ENCODE measurements at places on chromosomes 2 and 18. TPM values are rescaled to one million over a fixed set of nuclear protein-coding genes. Genes with fewer than 3 reads are reported as not detected.

DNA sequence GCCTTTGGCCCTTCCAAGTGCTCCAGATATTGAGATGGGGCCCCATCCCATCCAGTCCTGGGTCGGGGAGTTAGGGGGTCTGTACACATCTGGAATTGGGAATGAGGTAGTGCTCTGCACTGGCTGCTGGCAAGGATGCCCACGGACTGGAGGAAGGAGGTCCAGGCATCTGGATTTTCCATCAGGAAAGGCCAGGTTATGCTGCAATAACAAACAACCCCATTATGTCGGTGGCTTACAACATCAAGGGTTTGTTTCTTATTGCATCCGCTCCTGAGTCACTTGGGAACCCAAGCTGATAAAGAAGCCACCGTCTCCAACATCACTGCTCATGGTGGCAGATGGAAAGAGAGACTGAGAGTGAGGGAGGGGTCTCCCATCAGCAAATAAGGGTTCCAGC is 229.9 kb downstream of the TFCP2L1 start:
- H3K4me1 ChIP-seq = no peaks in the 10 kb centered on the region
- no peak for DNase-seq
- H3K36me3 ChIP-seq = no peaks in the 10 kb centered on the region
- H3K27me3 ChIP-seq = no peaks in the 10 kb centered on the region
- no peak overlapping the region for H3K4me3 ChIP-seq

The TRIM43 gene
- total RNA-seq = not detected

GRCh38 chr2:205022841-205023240 is 477.6 kb downstream of the PARD3B start:
- no peak overlapping the region for H3K4me3 ChIP-seq
- no peak for DNase-seq
- H3K27me3 ChIP-seq = no peaks in the 10 kb centered on the region
- no peak overlapping the region for H3K27ac ChIP-seq

GRCh38 chr2:70613521-70613920 is 59.9 kb upstream of the TGFA start:
- no peak overlapping the region for H3K4me3 ChIP-seq
- H3K27ac ChIP-seq = no peak overlapping the region
- H3K27me3 ChIP-seq = no peaks in the 10 kb centered on the region

DNA sequence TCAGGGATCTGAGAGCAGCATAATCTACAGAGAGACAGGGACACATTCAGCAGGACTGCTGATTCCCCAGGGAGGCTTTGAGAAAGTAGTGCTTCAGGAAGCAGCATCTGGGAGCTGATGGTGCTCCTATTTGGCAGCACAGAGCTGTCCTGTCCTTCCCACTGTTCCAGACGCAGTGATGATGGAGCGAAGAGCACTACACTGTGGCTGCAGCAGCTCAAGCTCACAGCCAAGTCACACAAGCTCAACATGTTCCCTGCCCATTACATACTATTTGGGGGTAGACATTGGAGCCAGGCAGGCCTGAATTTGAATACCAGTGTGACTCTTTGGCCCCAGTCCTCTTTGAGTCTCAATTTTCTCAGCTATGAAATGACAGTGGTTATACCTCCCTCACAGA is 15.2 kb upstream of the GALM start:
- DNase-seq = no peak
- H3K36me3 ChIP-seq = no peaks in the 10 kb centered on the region
- H3K27ac ChIP-seq = no peak overlapping the region
- peaks cover 42% of the 10 kb centered on the region for H3K4me1 ChIP-seq

- no peaks in the 10 kb centered on the region for H3K36me3 ChIP-seq
- H3K4me3 ChIP-seq = no peak overlapping the region
Observed at GRCh38 chr2:135258193-135258592, 206.1 kb downstream of the RAB3GAP1 start.

The NEMP2 gene
- 17.5 TPM for total RNA-seq

GRCh38 chr2:64542071-64543007 is 18.2 kb downstream of the AFTPH start:
- no peak overlapping the region for H3K4me3 ChIP-seq
- H3K27me3 ChIP-seq = no peaks in the 10 kb centered on the region
- DNase-seq = no peak
- no peak overlapping the region for H3K27ac ChIP-seq
- no peaks in the 10 kb centered on the region for H3K36me3 ChIP-seq

GRCh38 chr2:207394812-207395534 is 134.8 kb upstream of the CREB1 start:
- H3K4me3 ChIP-seq = no peak overlapping the region
- no peaks in the 10 kb centered on the region for H3K4me1 ChIP-seq

GRCh38 chr2:171878481-171878993 is 15.5 kb downstream of the SLC25A12 start:
- H3K36me3 ChIP-seq = peaks cover 7% of the 10 kb centered on the region
- peak overlapping the region; percentile 16 for H3K27ac ChIP-seq
- no peaks in the 10 kb centered on the region for H3K4me1 ChIP-seq
- DNase-seq = no peak
- no peak overlapping the region for H3K4me3 ChIP-seq
- no peaks in the 10 kb centered on the region for H3K27me3 ChIP-seq

- H3K27me3 ChIP-seq = no peaks in the 10 kb centered on the region
- H3K4me3 ChIP-seq = no peak overlapping the region
- no peaks in the 10 kb centered on the region for H3K4me1 ChIP-seq
- H3K36me3 ChIP-seq = no peaks in the 10 kb centered on the region
- DNase-seq = no peak
Observed at GRCh38 chr18:35089891-35090550, 48.8 kb downstream of the MAPRE2 start.

- peaks cover 12% of the 10 kb centered on the region for H3K27me3 ChIP-seq
- peak overlapping the region; percentile 82 for H3K27ac ChIP-seq
- peak; percentile 71 for DNase-seq
- H3K4me1 ChIP-seq = peaks cover 39% of the 10 kb centered on the region
Observed at GRCh38 chr2:8680822-8681760, 765 bp upstream of the ID2 start.

DNA sequence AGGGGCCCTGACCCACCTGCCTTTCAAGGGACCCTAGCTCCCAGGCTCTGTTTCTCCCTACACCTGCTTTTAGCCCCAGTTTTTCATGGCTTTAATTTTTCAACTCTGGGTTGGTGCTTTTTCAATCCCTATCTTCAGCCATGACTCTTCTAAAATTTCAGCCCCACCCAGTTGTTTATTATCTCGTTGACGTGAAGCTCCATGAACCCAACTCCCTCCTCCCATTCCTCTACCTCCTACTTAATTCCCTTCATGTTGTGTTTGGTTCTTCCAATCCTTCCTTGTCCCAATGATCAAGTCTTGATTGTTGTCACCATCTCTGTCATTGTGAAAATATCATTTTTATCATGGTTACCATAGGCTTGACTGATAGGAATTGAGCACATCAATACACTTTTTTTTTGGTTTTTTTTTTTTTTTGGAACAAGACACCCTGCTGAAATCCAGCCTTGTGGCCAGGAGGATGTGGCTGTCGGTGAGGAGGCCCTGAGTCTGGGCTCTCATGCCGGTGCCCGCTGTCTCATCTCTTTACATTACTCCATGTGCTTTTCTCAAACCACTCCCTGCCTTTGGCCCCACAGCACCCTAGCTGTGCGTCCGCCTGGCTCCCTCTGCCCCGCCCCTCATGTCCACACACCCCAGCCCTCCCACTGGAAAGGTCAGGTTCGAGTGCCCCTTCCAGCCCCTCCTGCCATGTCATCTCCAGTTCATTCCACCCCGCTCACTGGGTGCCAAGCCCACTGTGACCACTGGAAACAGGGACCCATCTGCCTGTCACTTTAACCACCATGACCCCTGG is 39.3 kb downstream of the NAPG start:
- no peak overlapping the region for H3K27ac ChIP-seq
- no peak for DNase-seq
- no peaks in the 10 kb centered on the region for H3K36me3 ChIP-seq
- H3K4me1 ChIP-seq = peaks cover 3% of the 10 kb centered on the region
- H3K27me3 ChIP-seq = no peaks in the 10 kb centered on the region

GRCh38 chr2:220891405-220891804 is 680.7 kb downstream of the EPHA4 start:
- no peak overlapping the region for H3K4me3 ChIP-seq
- no peaks in the 10 kb centered on the region for H3K4me1 ChIP-seq
- no peak for DNase-seq

The HNMT gene
- 0.61 TPM for total RNA-seq

The REG3A gene
- total RNA-seq = not detected

DNA sequence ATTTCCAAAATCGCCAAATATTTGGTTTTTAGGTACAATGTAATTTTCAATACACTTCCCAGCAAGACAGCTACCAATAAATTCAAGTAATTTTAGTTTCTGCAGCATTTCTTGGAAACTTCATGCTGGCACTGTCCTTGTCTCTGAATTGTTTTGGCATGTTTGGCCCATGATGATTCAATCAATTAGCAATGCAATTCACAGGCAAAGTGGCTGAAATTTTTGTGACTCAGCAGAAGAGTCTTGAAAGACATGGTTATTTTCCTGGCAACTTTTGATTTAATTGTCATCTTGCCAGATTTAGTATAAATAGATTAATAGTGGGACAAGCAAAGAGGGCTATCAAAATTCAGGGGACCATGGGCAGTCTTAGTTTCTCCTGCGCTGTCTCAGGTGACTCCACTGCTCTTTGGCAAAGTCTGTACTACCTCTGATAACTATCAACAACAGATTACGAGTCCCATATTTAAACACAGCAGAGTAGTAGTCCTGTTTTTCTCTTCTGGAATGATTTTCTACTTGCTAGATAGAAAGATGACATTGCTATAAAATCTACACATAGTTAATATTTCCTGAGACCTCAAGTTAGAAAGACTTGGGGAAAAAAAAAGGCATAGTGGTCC is 88.9 kb upstream of the CYP26B1 start:
- no peak overlapping the region for H3K27ac ChIP-seq
- H3K4me3 ChIP-seq = no peak overlapping the region
- no peak for DNase-seq
- no peaks in the 10 kb centered on the region for H3K36me3 ChIP-seq
- no peaks in the 10 kb centered on the region for H3K27me3 ChIP-seq

DNA sequence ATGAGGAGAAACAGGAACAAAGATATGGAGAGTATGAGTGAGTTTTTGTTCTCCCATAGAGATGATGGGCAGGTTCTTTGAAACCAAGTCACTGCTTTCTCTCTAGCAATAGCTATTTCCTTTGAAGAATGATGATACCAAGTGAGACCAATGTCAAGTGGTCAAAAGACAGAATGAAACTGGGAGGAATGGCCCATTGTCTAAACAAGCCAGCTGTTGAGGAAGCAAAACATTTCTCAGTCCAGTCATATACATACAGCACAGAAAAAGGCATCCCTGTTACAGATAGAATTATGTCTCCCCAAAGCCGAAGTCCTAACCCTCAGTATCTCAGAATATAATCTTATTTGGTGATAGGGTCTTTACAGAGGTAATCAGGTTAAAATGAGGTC is 66.1 kb upstream of the EPC2 start:
- H3K27me3 ChIP-seq = no peaks in the 10 kb centered on the region
- H3K4me3 ChIP-seq = no peak overlapping the region
- H3K27ac ChIP-seq = no peak overlapping the region
- H3K4me1 ChIP-seq = no peaks in the 10 kb centered on the region

DNA sequence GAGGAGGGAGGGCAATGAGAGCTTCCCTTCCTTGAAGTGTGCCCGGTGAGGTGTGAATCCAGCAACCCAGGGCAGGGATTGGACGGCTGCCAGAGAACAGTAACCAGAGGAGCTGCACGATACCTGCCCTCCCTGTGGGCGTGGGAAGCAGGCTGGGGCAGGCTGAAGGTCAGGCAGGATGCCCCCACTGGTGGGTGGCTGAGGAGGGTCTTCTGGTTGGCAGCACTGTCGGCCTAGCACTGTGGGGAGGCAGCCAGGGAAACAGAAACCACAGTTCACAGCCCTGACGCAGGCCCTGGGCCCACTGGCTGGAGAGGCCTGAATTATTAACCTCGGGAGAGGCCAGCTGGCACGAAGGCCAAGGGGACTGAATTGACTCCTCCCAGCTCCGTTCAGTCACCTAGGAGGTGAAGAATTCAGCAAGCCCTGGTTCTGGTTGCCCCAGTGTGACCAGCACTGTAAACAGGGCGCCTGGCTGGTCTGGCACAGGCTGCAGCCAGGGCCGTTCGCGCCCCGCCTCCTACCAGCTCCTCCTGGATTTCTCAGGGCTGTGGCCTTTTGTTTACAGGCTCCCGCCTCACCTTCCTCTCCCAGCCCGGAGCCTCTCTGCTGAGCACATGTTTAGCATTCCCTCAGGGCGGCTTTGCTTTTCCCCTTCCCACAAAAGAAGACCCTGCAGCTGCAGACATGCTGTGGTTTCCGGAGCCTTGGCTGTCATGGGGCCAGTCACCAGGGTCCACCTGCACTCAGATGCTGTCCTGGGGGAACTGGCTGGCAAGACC is 97.8 kb downstream of the B3GNT2 start:
- no peak overlapping the region for H3K27ac ChIP-seq
- H3K4me3 ChIP-seq = no peak overlapping the region
- H3K27me3 ChIP-seq = no peaks in the 10 kb centered on the region
- H3K4me1 ChIP-seq = peaks cover under 1% of the 10 kb centered on the region
- no peak for DNase-seq

The ATP6V1B1 gene
- not detected for total RNA-seq

DNA sequence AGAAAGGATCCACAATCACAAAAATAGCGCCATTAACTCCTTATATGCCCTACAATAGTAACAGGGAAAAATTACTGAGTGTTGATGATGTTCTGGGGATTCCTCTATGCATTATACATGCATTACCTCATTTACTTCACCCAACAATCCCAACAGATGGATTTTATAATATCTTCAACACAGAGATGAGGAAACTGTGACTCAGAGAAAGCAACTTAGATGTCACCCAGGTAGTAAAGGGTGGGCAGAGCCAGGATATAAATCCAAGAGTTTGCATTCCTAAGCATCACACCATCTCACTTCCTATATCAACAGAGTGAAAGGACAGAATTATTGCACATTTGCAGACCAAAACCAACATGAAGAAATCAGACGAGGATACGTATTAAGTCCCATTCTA is 144.2 kb downstream of the TCF4 start:
- no peak for DNase-seq
- no peak overlapping the region for H3K4me3 ChIP-seq
- H3K36me3 ChIP-seq = no peaks in the 10 kb centered on the region
- H3K4me1 ChIP-seq = no peaks in the 10 kb centered on the region
- no peaks in the 10 kb centered on the region for H3K27me3 ChIP-seq
